Adipocyte (in vitro differentiated cells): ENCODE measurements at places on chromosomes 2 and 18.

DNA sequence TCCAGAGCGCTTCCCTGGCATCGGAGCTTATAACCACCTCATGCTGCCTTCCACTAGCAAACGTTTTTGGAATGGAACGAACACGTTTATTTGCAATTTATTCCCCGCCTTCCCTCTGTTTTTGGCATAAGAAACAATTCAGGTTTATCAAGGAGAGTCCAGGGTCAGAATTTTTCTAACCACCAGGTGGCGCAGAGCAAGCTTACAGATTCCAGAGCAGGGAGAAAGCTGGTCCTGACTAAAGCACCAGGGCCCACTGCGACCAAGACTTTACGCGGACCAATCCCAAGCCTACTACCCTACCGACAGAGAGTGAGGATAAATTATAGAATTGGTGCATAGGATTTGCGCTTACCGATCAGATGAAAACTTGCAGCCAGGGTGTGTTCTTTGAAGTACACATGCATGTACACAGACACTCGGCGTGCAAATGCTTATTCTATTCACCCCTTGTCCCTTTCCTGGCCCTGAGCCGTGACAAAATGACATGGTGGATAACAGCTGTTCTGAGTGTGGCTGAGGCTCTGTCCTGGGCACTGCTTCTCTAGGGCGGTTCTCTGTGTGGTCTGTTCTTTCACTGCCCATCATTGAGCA is 34.7 kb downstream of the NAPG start:
- peak; percentile 87 for DNase-seq

DNA sequence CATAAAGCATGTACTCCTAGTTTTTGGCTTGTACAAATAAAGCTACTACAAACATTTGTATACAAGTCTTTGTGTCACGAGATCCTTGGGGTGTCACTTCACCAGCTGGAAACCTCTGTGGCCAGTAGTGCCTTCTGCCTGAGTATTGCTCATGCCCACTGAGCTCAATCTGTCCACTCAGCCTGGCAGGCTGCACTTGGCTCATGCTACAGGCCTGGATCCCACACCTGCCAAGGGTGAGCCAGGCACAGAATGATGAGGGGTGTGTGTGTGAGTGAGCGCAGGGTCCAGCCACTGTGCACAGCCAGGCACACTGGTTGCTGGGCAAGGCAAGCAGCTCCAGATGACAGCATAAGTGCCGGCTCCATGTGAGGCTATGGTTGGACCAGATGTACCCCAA is 13.1 kb downstream of the SRD5A2 start:
- no peak for DNase-seq

DNA sequence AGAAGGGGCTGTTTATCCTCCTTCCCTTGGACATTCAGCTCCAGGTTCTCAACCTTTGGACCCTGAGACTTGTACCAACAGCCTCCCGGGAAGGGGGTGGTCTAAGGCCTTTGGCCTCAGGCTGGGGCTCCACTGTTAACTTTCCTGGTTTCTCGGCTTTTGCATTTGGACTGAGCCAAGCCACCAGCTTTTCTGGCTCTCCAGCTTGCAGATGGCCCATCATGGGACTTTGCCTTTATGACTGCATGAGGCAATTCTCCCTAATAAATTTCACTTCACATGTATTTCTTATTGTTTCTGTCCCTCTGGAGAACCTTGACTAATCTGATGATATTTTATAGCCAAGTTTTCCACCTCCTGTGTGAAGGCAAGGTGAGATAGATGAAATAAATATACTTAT is 180.8 kb downstream of the PPP1R1C start:
- DNase-seq, result no peak

DNA sequence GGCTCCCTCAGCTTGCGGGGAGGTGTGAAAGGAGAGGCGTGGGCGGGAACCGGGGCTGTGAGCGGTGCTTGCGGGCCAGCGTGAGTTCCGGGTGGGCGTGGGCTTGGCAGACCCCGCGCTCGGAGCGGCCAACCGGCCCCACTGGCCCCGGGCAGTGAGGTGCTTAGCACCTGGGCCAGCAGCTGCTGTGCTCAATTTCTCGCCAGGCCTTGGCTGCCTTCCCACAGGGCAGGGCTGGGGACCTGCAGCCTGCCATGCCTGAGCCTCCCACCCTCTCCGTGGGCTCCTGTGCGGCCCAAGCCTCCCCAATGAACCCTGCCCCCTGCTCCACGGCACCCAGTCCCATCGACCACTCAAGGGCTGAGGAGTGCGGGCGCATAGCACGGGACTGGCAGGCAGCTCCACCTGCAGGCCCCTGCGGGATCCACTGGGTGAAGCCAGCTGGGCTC is 48.2 kb downstream of the RNF138 start:
- DNase-seq, result no peak

- no peak for DNase-seq
These were observed 210.6 kb downstream of the C1D start for GRCh38 chr2:67851956-67852824.

DNA sequence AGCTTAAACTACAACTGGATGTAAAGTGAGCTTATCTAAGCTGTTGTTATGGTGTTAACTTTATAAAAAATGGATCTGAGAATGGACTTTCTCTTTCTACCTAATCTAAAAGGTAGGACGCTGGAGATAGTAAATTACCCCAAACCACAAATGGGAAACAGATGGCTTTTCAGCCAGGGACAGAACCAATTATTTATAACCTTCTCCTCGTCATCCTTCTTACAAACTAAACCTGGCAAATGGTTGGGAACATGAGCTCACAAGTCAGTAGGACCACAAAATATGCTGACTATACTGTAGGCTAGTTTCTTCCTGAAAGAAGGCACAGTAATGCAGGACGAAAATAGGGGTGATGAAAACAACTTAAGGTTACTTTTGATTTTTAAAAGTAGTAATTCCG is 32.7 kb upstream of the ZDBF2 start:
- DNase-seq, result no peak

GRCh38 chr2:164126960-164127660 is 391.3 kb upstream of the FIGN start:
- DNase-seq, result peak; percentile 69

DNA sequence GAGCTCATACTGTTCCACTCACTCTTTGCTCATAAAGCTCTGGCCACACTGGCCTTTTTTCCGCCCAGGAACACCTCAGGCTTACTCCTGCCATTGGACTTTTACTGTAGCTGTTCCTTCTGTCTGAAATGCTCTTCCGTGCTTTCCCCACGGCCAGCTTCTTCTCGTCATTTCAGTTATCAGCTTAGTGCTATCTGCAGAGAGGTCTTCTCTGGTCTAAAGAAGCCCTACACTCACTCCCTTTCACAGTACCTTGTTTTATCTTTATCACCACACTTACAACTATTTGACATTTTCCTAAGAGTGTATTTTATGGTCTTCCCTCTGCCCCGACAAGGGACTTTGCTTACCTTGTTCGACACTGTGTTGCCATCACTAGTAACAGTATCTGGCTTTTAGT is 388.1 kb upstream of the SPRED2 start:
- DNase-seq, result no peak

- peak; percentile 86 for DNase-seq
These were observed 65.9 kb downstream of the BCL2 start for GRCh38 chr18:63253428-63254372.

GRCh38 chr18:10546557-10547300 is 20.9 kb downstream of the NAPG start:
- DNase-seq, result no peak

GRCh38 chr2:68849579-68850030 is 21.6 kb downstream of the BMP10 start:
- DNase-seq, result no peak

- no peak for DNase-seq
These were observed 740.1 kb upstream of the FANCL start for GRCh38 chr2:58981237-58981636.

GRCh38 chr2:157440404-157441071 is 3.4 kb downstream of the CYTIP start:
- DNase-seq, result no peak

DNA sequence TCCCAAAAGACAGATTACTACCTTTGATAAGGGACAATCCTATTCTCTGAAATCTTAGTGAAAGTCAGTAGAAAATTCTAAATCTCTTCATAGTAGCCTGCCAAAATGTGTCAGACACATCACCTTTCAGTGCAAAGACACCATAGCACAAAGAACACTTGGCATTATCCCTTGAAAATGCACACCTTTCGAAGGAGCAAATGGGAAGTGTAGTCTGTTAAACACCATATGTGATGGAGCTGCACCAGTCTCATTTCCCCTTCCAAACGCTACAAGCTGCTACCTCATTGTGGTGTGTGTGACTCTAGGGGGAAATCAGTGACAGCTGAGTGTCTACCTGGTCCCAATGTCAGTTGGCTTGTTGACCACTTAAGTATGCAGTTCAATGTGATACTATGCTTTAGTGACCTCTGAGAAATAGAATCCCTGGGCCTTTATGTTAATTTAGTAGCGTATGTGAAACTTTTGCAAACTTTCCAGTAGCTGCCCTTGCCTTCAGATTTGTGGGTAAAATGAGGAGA is 551.7 kb downstream of the ARHGAP15 start:
- DNase-seq, result no peak

DNA sequence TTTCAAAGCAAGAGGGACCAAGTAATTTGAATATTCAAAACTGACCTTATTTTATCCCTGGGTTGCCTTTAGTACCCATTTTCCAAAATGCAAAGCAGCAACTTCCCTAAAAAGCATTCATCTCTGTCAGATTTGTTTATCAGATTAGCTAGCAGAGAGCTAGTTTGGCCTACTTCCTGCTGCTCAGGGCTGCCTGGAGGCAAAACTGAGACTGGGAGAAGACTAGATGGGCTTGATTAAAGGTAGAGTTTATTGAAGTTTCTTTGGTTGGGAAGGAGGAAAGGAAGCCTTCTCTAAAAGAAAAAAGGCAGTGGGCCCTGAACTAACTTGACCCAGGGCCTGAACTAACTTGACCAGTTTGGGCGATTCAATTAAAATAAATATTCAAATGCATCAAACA is 426.1 kb upstream of the FAM98A start:
- no peak for DNase-seq

DNA sequence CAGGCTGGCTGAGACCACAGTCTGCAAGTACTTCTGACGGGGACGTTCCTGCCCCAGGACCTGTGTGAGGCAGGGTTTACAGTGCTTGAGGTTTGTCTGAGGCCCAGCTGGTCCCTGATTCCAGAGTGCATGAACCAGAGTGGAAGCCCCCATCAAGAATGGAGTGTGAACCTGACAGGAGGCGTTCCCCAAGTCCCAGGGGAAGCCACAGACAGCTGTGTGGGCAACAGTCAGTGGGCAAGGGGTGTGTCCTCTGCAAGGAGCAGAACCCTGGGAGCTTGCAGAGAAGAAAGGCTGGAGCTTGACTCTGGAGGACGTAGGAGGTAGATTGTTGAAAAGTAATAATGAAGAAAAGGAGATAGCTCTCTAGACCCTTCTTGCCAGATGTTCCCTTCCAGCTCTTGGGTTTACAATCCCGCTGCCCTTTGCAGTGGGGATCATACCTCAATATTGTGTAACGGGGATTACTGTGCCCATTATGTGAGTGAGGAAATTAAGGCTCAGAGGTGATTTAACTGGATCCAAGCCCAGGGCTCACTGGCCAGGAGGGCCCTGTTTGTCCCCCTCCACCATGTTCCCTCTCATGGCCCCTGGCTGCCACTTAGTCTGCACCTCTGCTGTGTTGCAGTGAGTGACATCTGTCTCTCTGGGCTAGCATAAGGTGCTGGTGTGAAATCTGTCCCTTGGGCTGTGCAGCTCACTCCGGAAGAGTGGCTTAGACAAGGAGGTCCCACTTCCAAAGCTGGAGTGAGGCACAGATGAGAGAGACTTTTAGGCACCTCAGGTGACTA is 6.2 kb downstream of the DBI start:
- no peak for DNase-seq

- DNase-seq, result no peak
These were observed 106.9 kb downstream of the HDAC4 start for GRCh38 chr2:239293775-239294430.

DNA sequence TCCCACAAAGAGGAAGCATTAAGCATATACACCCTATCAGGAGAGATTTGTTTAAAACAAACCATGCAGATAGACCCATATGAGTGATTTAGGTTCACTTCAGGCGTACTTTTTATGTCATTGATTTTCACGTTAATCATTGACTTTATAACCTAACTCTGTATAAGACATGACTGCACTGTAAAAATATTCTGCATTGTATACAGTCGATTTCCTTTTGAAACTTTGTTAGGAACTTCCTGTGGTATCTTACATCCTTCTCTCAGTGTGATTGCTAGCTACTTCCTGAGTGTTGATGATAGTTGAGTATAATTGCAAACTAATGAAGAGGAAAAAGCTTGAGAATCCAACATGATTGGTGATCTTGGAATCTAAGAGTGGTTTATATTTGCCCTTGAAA is 69.4 kb downstream of the XIRP2 start:
- no peak for DNase-seq

- no peak for DNase-seq
These were observed 45.1 kb downstream of the RPL31 start for GRCh38 chr2:101047075-101047766.

DNA sequence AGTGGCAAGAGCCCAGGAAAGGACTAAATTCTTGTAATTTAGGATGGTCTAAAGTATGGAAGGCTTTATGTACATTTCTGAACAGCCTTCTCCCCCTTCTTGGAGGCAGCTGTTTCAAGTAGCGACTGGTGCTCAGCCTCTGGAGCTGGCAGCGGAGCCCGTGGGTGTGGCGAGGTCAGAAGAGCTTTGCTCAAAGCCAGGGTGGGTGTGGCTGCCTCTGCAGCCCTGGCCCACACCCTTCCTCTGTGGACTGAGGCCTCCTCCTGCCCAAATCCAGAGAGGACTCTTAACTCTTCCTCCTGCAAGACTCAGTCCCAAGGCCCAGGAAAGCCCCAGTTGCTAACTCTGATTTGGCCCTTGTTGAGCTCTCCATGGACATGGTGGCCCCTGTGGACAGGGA is 202.1 kb upstream of the REV1 start:
- peak; percentile 31 for DNase-seq

DNA sequence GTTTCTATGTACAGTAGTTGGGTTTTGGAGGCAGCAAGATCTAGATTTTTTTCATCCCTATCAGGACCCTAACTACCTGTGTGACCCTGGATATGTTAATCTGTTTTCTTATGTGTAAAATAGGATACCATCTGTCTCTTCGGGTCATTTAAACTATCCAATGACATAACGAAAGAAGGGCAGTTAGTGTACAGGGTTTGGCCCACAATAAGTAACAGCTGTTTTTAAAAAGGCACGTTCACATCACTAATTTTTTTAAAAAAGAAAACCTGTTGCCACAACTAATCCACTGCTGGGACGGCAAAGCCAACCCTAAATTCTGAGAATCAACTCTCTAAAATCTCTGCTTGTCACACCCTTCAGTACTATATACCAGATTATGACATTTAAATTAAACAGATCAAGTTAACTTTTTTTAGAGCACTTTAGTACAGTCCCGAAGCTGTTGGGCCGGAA is 869 bp downstream of the USP40 start:
- no peak for DNase-seq

- no peak for DNase-seq
These were observed 577.3 kb downstream of the EPHA4 start for GRCh38 chr2:220994846-220995245.
